HEK293T (cell line): ENCODE measurements at places on chromosomes 6 and 20.
A peak's percentile ranks its signal among the peaks of the same experiment; 100 is the strongest.

DNA sequence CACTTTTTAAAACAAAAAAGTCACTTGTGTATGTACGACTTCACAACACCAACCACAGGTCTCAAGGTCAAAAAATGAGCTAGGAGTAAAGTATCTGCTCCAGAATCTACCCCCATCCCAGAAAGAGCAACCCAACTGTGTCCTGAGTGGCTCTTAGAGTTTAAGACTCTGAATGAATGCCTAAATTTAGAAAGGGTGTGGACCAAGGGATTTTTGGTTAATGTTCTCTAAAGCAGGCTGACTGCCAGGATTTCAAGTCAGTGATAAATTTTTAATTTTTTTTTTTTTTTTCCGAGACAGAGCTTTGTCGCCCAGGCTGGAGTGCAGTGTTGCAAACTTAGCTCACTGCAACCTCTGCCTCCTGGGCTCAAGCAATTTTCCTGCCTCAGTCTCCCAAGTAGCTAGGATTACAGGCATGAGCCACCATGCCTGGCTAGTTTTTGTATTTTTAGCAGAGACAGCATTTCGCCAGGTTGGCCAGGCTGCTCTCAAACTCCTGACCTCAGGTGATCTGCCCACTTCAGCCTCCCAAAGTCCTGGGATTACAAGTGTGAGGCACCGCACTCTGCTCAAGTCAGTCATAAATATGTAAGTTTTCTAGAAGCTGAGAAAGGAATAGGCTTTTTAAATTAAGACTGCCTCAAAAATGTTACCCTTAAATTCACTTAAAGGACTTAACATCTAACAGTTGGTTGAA lies 20.2 kb downstream of the STAU1 start:
- DNase-seq = no peak

DNA sequence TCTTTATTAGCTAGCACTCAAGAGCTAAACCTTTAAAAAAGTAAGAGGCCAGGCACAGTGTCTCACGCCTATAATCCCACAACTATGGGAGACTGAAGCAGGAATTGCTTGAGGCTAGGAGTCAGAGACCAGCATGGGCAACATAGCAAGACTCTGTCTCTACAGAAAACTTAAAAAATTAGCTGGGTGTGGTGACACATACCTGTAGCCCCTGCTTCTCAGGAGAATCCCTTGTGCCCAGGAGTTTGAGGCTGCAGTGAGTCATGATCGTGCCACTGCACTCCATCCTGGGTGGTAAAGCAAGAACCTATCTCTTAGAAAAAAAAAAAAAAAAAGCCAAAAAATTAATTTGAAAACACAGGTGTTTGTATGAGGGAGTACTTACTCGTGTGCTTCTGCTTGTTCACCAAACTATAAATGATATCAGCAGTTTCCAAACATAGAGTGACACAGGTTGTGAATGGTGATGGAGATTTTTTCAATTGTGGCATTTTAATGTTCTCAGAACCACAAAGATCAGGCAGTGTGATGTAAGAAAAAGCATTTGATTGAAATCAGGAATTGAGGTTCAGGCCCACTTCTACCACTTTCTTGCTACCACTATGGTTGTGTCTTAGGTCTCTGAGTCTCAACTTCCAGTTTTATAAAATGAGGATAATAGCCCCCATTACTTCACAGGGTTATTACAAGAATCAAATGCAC lies 104.9 kb downstream of the FOXO3 start:
- no peak for DNase-seq

DNA sequence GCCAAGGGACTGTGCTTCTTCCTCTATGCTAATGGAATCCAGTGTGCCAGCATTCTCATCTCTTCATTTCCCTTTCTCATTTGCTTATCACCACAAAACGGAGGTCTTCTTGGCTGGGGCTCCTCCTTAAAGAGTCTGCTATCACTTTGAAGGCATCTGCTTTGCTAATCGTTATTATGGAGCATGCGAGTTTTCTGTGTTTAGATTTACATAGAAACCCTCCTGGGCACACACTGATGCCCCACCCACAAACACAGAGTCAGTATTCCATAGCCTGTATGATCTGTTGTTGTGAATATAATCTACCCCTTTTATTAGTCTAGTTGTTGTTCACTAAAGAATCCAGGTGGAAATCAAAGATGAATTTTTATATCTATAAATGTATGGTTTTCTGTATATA lies 83.4 kb upstream of the XRN2 start:
- DNase-seq = no peak

- no peak for DNase-seq
These were observed 400.9 kb downstream of the TAF4 start for GRCh38 chr20:61664556-61665320.

- DNase-seq = no peak
These were observed 79.9 kb downstream of the PREX1 start for GRCh38 chr20:48747840-48748414.

DNA sequence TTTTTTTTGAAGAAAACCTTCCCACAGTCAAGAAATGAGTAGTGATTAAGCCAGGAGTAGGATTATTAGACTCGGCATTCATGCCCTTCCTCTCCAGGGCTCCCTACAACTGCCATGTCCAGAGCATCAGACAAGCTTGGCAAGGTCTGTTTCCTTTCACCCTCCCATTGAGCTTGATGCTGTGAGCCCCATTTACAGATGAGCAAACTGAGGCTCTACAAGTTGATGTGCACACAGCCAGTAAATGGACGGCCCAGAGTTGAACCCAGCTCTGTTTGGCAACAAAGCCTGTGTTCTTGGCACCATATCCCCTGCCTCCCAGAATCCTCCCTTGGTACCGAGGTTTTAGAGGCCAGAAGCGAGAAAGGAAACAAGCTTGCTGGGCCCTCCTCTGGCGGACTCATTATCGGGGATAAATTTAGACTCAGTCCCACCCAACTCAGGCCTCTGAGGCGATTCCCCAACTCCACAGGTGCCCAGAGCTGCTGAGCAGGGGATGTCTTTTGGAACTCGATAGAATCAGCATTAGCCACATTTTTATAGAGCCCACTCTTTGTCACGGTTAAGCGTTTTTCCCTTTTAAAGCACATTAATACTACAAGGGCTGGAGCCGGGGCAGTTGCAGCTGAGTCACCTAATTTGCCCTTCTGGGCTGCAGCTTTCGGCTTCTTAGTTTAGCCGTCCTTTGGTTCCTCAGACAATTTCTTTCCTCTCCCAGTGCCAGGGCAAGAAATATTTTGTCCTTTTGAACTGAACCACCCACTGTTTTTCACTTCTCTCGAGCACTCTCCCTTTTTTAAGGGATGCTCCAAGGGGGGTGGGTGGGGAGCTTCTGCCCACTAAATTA lies 23.0 kb upstream of the NFATC2 start:
- no peak for DNase-seq

DNA sequence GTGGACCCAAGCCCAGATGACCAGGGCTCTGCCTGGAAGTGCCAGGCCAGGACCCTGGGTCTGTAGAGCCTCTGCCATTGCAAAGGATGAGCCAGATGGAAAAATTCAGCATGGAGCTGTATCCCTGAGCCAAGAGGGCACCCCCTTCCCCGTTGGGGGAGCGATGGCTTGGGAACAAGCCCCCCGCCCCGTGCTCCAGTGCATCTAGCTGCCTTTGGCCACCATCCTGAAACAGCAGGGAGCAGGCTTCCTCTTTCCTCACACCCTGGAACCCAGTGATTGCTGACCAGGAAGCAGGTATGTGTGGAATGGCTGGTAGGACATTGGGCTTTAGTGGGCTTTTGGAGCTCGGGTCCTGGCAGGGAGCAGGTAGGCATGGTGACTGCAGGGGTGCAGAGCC lies 2.2 kb downstream of the MLN start:
- no peak for DNase-seq

DNA sequence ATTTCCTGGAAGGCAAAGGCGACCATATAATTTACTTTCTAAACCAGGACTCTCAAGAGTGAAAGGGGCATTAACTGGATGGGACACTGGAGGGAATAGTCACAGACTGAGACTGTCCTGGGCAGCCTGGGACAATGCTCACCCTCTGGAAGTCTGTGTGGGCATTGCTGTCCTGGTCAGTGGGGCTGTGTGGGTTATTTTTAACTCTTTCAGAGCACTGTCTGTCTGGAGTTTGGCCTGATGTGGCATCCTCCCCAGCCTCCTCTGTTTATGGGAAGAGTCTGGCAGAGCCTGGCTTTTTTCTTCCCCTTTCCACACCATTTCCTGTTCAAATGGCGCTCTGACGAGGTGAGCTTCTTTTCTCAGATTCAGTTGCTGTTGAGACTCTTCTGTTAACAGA lies 11.7 kb downstream of the DAAM2 start:
- no peak for DNase-seq

GRCh38 chr6:157203312-157203744 lies 120.0 kb downstream of the TMEM242 start:
- no peak for DNase-seq

- DNase-seq = no peak
These were observed 129.6 kb downstream of the CD24 start for GRCh38 chr6:106844930-106845329.

- no peak for DNase-seq
These were observed 135.9 kb upstream of the DTNBP1 start for GRCh38 chr6:15798533-15799255.

- DNase-seq = peak; percentile 44
These were observed 12.8 kb downstream of the ME1 start for GRCh38 chr6:83417880-83418663.

DNA sequence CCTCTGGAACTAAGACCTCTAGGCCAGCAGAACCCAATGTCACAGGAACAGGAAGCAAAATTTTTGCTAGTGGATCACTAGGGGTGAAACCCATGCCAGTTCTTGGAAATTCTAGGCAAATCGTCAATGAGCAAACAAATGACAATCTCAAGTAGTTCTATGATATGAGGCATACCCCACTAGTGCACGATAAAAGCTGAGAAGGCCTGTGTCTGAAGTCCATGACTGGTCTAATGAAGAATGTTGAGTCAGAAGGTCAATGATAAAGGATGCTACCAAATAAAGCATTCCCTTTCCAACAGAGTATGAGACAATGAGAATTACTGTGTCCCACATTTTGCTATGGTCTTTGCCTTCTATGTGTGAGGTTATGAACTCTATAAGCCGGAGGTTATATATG lies 149.4 kb upstream of the NOX3 start:
- DNase-seq = no peak

DNA sequence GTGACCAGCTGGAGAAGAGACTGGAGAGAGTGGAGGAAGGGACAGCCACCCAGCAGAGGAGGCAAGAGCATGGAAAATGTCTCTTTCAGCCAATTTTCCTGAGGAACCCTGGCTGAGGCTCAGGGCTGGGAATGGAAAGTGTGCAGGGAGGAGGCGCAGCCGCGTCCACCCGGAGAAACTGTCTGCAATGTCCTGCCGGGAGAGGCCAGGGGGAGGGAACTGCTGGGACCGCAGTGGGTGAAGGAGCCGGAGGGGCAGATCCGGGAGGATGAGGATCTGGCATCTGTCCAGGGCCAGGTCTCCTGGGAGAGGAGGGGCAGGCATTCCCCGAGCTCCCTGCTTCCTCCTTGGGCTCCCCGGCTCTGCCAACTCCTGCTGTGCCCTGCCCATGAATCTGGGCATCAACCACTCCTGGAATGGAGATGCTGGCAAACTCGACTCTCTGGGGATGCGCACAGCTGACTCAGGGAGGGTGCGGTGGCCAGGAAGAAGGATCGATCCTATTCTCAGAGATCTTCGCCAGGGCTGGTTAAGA lies 17.4 kb upstream of the HM13 start:
- no peak for DNase-seq

GRCh38 chr6:53151676-53152075 lies 3.0 kb upstream of the GCM1 start:
- peak; percentile 42 for DNase-seq

DNA sequence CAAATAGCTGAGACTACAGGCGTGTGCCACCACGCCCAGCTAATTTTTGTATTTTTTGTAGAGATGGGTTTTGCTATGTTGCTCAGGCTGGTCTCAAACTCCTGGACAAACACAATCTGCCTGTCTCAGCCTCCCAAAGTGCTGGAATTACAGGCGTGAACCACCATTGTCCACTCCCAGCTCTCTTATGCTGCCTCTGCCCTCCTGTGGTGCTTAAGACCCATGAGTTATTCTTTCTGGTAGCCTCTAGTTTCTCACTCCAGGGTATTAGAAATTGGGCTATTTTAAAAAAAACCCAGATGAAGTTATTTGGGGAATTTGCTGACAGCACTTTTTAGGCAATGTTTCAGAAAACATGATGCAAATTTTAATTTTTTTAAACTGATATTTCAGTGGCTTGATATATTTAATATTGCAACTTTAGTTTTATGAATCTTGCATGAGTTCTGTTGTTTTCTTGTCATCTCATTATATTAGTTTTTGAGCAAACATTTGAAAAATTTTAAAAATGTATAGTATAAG lies 114.0 kb upstream of the FOXO3 start:
- DNase-seq = no peak

DNA sequence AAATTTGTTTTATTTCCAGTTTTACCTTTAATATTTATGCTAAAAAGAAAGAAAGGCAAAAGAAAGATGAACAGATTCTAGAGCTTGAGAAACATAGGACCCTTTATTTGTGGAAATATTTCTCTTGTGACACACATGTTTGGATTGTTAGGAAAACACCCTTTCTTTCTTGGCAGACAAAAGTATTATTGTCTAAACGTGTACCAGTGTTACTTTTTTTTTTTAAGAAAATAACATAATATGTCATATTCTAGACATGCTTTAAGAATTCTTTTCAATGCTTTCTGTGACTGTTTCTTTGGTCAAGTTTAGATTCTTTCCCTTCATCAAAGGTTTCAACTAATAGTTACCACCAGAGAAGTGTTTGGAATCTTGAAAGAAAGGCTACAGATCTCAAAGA lies 183.4 kb upstream of the CNR1 start:
- DNase-seq = no peak

- DNase-seq = no peak
These were observed 15.4 kb upstream of the TRIB3 start for GRCh38 chr20:364905-365794.

- peak; percentile 54 for DNase-seq
These were observed 1.4 kb downstream of the SLC35F1 start for GRCh38 chr6:117908246-117909068.

DNA sequence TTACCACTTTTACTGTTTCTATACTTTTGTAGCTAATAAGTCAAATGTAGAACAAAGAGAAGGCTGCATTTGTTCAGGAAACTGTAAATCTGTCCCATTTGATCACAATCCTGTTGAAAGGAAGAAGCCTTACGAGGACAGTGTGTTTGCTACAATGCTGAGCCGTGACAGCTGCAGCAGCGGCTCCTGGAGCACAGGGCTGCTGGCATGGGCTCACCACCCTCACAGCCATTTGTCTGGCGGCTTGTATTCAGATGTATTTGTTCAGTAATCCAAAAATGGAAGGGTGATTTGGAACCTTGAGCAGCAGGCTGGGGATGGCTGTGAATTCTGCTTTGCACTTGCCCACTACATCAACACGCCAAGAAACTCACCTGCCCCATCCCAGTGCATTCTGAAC lies 5.7 kb downstream of the TUBB2A start:
- no peak for DNase-seq

DNA sequence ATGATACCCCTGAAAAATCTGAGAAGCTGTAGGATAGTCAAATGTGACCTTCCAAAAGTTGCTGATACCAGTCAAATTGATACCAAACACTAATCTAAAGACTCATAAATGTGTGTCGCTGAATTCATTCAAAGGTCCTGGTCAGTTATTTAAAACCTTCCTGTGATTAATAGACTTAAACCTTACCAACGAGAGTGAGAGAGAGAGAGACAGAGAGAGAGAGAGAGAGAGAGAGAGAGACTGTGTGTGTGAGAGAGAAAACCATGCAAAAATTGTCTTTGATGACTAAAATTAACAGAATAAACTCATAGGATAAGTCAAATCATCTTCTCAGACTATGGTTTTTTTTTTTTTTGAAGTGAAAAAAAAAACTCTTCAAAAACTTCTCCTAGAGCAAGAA lies 370.9 kb upstream of the HS3ST5 start:
- no peak for DNase-seq
